ENCODE measurements at places on chromosomes 7 and 10.

DNA sequence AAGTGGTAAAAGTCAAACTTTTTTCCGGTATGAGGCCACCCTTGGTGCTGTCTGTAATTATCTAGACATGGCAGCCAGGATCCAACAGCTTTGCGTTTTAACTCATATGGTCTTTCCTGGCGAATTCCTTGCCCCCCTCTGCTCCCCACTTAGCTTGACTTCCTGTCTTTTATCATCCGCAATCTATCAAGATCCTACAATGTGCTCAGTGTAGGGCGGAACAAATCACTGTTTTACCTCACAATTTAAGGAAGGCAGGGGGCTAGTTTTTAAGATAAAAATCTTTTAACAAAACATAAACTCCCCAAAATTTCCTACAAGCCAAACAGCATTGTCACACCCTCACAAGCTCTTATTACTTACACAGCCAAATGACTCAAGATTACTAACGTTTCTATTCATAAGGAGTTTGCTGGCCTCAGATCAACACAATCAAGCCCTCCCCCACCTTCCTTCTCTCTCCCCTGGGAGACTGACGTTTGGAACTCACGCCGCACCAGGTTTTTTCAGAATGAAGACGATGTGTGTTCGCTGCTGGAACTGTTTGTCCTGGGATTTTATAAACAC, 1.3 kb upstream of the CDK14 start:
- no peak for DNase-seq

DNA sequence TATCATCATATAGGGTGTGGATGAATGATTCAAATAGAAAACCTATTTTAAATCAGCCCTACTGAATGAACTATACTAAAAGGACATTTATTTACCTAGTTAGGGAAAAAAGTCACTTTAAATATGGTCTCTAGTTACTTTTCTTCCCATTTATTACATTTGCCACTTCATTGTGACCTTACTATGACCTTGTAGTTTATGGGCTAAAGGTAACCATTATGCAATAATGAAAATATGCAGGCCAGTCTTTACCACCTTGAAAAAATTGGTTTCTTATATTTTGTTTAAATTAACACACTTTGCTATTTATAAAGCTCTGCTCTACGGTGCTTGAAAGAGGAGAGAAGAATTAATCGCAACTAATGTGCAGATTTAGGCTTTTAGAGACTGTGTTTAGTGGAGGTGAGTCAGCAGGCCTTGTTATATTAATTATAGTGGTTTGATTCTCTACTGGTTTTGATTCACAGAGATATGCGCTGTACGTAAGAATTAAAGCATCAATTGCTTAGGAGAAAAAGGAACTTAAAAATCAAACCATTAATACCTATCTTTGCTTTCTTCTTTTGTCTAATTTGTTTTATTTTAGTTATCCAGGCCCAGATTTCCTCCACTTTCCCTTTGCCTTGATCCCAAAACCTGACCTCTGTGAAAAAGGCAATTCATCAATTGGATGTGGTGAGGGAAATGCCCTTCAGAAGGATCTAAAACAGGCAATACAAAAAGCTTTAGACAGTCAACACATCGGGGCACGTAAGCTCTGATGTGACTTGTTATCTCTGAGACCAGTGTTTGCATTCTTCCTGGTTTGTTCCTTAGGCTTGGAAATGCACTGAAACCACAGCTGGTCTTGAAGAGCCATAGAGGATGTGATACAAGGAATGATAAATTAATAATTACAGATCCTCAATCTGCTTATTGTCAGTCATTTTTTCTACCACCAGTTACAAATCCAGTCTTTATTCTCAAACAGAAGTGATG, 141.2 kb upstream of the HDAC9 start:
- DNase-seq = no peak

DNA sequence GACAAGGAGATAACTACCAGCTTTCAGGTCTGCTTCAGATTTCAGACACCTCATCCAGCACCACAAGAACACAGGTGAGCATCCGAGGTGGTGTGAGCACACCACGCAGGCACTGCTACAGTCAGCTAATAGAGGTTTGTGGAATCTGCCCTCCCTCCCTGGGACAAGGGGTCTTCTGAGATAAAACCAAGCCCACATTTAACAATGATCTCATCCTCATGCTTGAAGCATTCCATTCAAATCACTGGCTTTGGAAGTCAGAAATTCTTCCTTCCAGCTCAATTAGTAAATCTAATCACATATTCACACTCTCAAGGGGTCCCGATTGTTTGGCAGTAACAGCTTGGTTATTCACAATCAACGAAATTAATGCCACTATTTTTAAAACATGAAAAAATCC, 331.4 kb downstream of the ELMO1 start:
- no peak for DNase-seq

- DNase-seq = no peak
These were observed 7.3 kb downstream of the YKT6 start for GRCh38 chr7:44208085-44208484.

DNA sequence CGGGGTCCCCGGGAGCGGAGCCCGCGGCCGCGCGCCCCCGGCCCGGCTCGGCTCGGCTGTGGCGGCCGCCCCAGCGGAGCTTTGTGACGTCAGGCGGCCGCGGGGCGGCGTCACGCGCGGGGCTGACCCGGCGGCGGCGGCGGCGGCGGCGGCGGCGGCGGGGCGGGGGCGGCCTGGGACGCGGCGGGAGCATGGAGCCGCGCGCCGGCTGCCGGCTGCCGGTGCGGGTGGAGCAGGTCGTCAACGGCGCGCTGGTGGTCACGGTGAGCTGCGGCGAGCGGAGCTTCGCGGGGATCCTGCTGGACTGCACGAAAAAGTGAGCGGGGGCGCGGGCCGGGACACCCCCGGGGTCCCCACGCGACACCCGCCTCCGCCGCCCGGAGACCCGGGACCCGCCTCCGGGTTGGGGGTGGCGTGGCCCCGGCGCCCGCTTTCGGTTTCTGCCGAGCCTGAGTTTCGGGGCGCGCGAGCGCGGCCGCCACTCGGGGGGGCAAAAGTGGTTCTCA, at the start of gene PWWP2B:
TSS of gene PWWP2B (plus strand) at position 165 of the 506 bp plus-strand sequence. CDS start at position 192, 27 bp downstream.
- DNase-seq = peak; percentile 45

- no peak for DNase-seq
These were observed 6.7 kb downstream of the LAMB1 start for GRCh38 chr7:107996072-107996882.

- DNase-seq = no peak
These were observed 40.4 kb downstream of the SORCS3 start for GRCh38 chr10:104681485-104681884.

DNA sequence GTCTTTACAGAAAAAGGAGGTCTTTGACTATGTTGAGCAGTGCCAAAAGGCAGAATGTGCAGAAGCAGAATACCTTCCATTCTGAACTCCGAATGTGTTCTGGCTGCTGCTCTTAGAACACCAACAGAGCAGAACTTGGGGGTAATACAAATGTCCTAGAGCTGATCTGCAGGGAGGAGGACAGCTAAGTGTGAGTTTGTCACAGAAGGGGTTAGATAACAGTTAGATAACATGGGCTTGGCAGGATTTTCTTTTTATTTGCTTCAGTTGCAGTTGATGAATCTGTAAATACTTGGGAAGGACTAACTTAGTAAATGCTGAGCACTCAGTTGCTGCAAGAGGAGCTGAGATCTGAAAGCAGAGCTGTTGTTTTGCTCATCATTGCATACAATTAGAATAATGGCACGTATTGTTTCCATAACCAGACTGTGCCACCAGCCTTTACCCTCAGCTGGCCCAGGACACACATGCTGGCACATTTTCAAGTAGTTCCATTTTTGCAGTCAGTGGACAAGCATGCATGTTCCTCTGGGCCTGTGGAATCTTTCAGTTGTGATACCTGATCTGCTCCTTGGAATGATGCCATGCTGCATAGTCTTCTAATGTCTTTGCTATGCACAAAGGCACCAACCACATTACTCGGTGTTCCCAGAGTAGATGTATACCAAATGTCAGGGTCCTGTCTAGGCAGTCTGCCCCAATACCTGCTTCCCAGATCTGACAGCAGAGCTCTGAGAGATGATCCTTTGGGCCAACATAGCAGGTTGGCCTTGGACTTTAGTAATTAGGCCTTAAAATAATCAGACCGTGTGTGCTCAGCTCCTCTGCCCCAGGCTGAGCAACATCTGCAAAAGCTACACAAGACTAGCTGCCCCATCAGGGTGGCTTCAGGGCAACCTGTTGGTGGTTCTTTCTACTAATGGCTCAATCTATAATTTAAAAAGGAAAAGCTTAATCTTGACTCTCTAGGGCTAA, 55.7 kb downstream of the GSDME start:
- no peak for DNase-seq

- no peak for DNase-seq
These were observed 123.4 kb downstream of the DYNC2I1 start for GRCh38 chr7:158979635-158980351.
